ENCODE measurements at places on chromosomes 11 and 22. TPM values are rescaled to one million over a fixed set of nuclear protein-coding genes. Genes with fewer than 3 reads are reported as not detected.

GRCh38 chr11:57508341-57509170, 6.9 kb downstream of the SLC43A1 start:
- H3K36me3 ChIP-seq, result peaks cover 16% of the 10 kb centered on the region
- no peak for DNase-seq
- no peak overlapping the region for H3K4me3 ChIP-seq
- no peak overlapping the region for H3K27ac ChIP-seq
- peaks cover 25% of the 10 kb centered on the region for H3K4me1 ChIP-seq
- no peaks in the 10 kb centered on the region for H3K27me3 ChIP-seq

DNA sequence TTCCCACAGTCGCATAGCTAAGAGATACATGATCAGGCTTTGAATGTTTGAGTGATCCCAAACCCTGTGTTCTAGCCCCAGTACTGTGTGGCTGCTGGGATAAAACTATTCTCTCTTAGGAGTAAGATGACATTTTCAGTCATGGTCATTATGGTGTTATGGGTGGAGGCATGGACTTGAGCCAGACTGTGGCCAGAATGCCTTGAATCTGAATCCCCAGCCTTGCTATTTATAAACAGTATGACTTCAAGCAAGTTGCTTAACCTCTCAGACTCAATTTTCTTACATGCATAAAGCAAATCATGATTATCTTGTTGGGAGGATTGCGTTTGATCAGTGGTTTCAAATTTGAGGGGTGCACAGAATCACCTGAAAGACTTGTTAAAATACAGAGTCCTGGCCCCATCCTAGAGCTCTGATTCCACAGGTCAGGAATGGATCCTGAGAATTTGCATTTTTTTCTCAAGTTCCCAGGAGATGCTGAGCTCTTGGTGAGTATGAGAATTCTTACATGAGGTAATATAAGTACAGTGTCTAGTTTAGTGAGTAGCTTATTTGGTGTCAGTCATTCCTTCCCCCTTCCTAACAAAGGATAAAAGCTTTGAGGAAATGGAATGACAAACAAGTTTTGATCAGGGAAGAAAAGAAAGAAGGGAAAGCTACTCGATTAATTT, 571.7 kb downstream of the METTL15 start:
- no peaks in the 10 kb centered on the region for H3K4me1 ChIP-seq
- H3K36me3 ChIP-seq, result no peaks in the 10 kb centered on the region
- no peak overlapping the region for H3K27ac ChIP-seq

DNA sequence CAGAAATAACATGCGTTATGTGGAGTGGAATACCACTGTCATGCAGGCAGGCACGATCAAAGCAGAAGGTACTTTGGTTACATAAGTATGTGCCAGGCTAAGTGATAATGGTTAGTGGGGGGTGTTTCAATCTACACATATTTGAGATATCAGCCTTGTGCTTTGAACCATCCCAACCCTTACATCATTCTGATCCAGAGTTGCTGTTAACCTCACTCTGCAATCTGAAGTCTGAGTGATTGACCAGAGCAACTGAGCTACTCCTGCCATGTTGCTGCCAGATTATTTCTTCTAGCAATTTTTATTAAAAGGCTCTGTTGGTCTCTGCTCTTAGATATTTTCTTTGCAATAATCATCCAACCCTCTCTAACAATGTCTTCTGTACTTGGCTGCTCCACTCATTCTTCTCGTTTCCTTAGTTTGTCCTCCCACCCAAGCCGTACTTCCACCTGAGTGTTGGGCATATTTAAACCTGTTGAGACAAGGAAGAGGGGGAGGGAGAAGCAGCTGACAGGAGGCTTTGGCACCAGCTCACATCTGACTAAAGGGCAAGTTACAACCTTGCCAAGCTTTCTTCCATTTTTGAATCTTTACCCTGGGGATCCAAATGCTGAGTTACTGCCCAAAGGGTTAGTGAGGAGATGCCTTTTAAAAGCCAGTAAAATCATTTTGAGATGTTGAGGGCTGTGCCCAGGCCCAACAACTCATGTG, 114.1 kb upstream of the SESN3 start:
- H3K36me3 ChIP-seq, result peaks cover 1% of the 10 kb centered on the region
- peaks cover 22% of the 10 kb centered on the region for H3K4me1 ChIP-seq
- no peak overlapping the region for H3K4me3 ChIP-seq
- no peak for DNase-seq

- no peaks in the 10 kb centered on the region for H3K4me1 ChIP-seq
- DNase-seq, result no peak
Observed at GRCh38 chr11:131991606-131992005, 621.2 kb downstream of the NTM start.

The FAM89B gene
- total RNA-seq, result 12.7 TPM

GRCh38 chr11:19539861-19540260, 172.8 kb upstream of the NAV2 start:
- no peak for DNase-seq
- H3K4me3 ChIP-seq, result no peak overlapping the region
- H3K36me3 ChIP-seq, result no peaks in the 10 kb centered on the region
- no peaks in the 10 kb centered on the region for H3K4me1 ChIP-seq
- H3K27ac ChIP-seq, result no peak overlapping the region

The KRTAP5-2 gene
- total RNA-seq, result not detected

DNA sequence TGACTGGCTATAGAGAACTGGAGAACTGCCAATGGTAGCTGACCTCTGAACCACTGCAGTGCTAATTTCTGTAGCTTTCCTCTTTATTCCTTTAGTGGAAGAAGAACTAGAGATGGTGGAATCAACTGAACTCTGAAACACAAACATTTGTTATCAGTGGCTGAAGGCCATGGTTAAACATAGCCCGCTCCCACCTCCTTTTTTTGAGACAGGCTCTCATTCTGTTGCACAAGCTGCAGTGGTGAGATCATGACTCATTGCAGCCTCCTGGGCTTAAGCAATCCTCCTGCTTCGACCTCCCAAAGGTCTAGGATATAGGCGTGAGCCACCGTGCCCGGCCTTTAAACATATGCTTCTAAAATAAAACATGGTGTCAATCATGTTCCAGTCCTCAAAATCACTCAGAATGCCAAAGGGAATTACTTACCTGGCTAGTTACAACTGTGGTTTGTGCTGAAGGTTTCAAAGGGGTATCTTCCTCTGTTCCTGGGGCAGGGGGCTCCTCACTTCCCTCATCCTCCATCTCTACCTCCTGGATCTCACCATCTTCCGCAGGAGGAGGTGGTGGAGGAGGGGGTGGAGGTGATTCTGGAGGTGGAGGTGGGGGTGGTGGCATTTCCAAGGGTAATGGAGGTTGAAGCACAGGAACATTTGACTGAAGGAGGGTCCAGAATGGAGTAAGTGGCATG, 9.0 kb upstream of the AGBL2 start:
- H3K4me3 ChIP-seq, result no peak overlapping the region
- H3K36me3 ChIP-seq, result peaks cover 52% of the 10 kb centered on the region
- no peak overlapping the region for H3K27ac ChIP-seq
- H3K4me1 ChIP-seq, result peaks cover 2% of the 10 kb centered on the region

The CASP5 gene
- not detected for total RNA-seq

The PGA4 gene
- total RNA-seq, result not detected

DNA sequence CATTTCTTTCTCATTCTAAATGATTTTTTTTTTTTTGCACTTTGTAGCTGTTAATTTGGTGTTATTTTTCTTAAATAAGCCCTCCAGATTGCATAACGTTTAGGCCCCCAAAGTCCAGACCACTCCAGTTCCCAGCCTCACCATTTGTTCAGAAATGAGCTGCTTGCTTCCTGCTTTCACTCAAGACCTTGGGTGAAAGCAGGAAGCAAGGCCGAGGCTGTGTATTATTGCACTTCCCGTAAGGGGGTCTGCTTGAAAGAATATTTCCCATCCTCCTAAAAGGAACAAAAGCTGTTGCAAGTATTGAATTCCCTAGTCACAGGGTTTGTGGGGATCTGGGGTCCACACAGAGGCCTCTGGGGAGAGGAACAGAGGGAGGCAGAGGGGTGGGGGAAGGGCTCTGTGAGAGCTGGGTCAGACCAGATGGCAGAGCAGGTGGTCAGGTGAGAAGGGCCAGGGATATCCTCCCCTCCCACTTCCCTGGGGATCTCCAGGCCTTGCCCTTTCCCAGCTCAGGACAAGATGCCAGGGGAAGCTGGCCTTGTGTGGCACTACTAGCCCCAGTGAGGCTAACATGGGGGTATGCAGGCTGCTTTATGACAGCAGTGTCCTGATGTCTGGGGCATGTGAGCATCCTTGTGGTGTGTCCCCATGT, 51.6 kb upstream of the MYEOV start:
- H3K27ac ChIP-seq, result peak overlapping the region; percentile 64
- peaks cover 1% of the 10 kb centered on the region for H3K27me3 ChIP-seq
- peaks cover 36% of the 10 kb centered on the region for H3K4me1 ChIP-seq
- peaks cover 1% of the 10 kb centered on the region for H3K36me3 ChIP-seq
- no peak overlapping the region for H3K4me3 ChIP-seq
- DNase-seq, result peak; percentile 14

GRCh38 chr22:43825651-43826050, 13.5 kb upstream of the EFCAB6 start:
- H3K27me3 ChIP-seq, result peaks cover 17% of the 10 kb centered on the region
- H3K36me3 ChIP-seq, result no peaks in the 10 kb centered on the region
- no peak overlapping the region for H3K4me3 ChIP-seq
- DNase-seq, result no peak
